Bronchial epithelial cell (primary cell): ENCODE measurements at places on chromosomes 3 and 15.

- no peak for DNase-seq
Measured at GRCh38 chr3:178246004-178246403, 290.2 kb upstream of the KCNMB2 start.

GRCh38 chr15:48582452-48583247 is 62.9 kb downstream of the FBN1 start:
- peak; percentile 72 for DNase-seq

- DNase-seq: peak; percentile 55
Measured at GRCh38 chr3:196632046-196632751, 7.3 kb upstream of the NRROS start.

- DNase-seq: no peak
Measured at GRCh38 chr15:23897091-23897490, 210.0 kb upstream of the NDN start.

- peak; percentile 90 for DNase-seq
Measured at GRCh38 chr15:50424066-50424890, at the start of gene USP8. Gene USP8, plus strand, starts transcription at chr15:50424405. Its CDS starts 14,669 bp downstream, at chr15:50439074.

GRCh38 chr3:107412376-107412775 is 35.1 kb downstream of the CCDC54 start:
- DNase-seq: no peak

DNA sequence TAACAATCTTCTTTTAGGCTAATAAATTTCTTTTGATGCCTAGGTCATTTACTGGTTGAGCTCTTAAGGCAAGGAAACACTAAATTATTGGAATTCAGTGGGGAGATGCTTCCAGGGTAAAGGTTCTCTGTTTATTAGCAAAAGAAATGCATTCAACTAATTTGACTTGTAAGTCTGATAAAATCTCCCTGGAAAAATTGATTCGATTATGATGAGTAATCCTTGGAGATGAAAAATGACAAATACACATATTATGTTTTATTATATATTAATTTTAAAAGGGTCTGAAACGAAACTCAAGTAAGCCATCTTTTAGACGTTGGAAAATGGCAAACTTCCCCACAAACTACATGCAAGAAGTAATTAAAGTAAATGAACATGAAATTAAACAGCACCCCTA is 328.0 kb downstream of the FOXP1 start:
- no peak for DNase-seq

DNA sequence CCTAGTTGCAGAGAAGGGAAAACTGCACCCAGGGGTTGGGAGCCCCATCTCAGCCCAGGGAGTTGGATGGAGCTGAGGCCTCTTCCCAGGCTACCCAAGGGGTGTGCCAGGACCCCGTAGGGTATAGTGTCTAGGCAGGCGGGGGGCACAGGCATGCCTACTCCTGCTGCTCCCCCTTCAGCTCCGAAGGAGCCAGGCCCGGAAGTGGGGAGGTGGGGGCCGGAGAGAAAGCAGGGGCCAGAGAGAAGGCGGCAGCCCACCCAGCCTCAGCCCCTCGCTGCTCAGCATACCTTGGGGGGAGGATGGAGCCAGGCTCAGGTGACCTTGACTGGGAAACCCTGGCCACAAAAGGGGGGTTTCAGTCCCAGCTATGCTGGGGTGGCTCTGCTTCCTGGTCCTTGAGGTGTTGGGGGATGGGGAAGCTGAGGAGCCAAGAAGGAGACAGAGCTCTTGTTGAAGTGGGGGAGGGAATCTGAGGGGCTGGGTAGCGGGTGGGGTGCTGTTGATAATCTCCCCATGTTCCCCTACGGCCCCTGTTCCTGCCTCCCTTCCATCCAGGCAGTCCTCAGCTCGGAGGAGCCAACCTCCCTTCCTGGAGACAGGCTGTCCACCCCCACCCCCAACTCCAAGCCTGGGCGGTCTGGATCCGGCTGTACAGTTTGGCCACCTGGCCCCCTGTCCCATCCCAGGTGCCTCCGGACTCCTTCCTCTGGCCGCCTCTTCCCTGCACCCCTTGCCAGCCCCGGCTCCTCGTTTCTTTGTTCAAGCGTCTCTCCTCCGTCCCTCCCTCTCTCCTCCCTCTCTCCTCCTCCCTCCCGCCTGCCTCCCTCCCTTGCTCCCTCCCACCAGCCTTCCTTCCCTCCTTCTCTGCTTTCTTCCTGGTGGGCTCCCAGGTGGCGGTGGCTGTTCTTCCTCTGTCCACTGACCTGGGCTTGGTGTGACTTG is 1.7 kb downstream of the SEMA3F start:
- no peak for DNase-seq

- peak; percentile 35 for DNase-seq
Measured at GRCh38 chr3:23728601-23729117, 77.1 kb upstream of the UBE2E1 start.

DNA sequence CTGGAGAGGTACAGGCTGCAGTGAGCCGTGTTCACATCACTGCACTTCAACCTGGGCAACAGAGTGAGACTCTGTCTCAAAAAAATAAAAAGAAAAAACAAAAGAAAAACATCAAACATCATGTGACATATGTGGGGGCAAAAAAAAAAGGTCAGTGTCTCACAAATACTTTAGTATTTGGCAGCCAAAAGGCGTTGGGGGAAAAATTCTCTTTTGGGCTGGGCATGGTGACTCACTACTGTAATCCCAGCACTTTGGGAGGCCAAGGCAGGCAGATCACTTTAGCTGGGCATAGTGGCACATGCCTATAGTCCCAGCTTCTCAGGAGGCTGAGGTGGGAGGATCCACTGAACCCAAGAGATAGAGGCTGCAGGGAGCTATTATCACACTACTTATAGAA is 47.6 kb downstream of the TMCC1 start:
- DNase-seq: no peak
